Bronchial epithelial cell (primary cell): ENCODE measurements at places on chromosomes 7 and 10. TPM values are rescaled to one million over a fixed set of nuclear protein-coding genes. Genes with fewer than 3 reads are reported as not detected.

Gene CALHM3
- total RNA-seq: not detected in 2 replicates

Gene TMEM236
- total RNA-seq: under 0.01 and 0.26 TPM in 2 replicates

Gene TFEC
- 0.13 TPM in 1 of 2 replicates, not detected in the other for total RNA-seq

Gene H2BK1
- total RNA-seq: not detected in 2 replicates

Gene TFAM
- total RNA-seq: 31.9 and 36.1 TPM in 2 replicates

Gene CC2D2B
- total RNA-seq: not detected in 2 replicates

Gene SUN3
- total RNA-seq: 0.51 and 0.79 TPM in 2 replicates

Gene FRMPD2
- under 0.01 and 0.13 TPM in 2 replicates for total RNA-seq

Gene SYT15B
- not detected in 2 replicates for total RNA-seq

Gene CAMK2B
- 0.13 TPM in 1 of 2 replicates, not detected in the other for total RNA-seq

Gene PCLO
- 0.79 and 3.8 TPM in 2 replicates for total RNA-seq

Gene NFE2L3
- total RNA-seq: 5.8 and 6.4 TPM in 2 replicates

Gene LBX1
- total RNA-seq: not detected in 2 replicates

Gene GPR146
- 1.0 and 1.3 TPM in 2 replicates for total RNA-seq

Gene STK31
- under 0.01 and 0.26 TPM in 2 replicates for total RNA-seq

Gene CNNM1
- total RNA-seq: under 0.01 TPM in 1 of 2 replicates, not detected in the other
